ENCODE measurements at places on chromosomes 3 and 15. TPM values are rescaled to one million over a fixed set of nuclear protein-coding genes. Genes with fewer than 3 reads are reported as not detected.

Gene PP2D1
- not detected for total RNA-seq

Gene IL20RB
- total RNA-seq: 1.1 TPM

Gene LTF
- total RNA-seq: 0.63 TPM

Gene SUCNR1
- total RNA-seq: not detected

Gene MAGEL2
- total RNA-seq: not detected

Gene CDHR4
- not detected for total RNA-seq

Gene GANC
- 15.3 TPM for total RNA-seq

Gene EOMES
- 0.30 TPM for total RNA-seq

Gene BCHE
- total RNA-seq: 0.03 TPM

Gene OIP5
- total RNA-seq: 37.5 TPM

GRCh38 chr3:111156517-111156916 is 84.9 kb downstream of the NECTIN3 start:
- no peak for DNase-seq

GRCh38 chr3:51982838-51983577 is at the start of gene ACY1:
Gene ACY1 (plus strand): TSS chr3:51983535. CDS start chr3:51984065, 530 bp downstream.
- peak; percentile 90 for DNase-seq

DNA sequence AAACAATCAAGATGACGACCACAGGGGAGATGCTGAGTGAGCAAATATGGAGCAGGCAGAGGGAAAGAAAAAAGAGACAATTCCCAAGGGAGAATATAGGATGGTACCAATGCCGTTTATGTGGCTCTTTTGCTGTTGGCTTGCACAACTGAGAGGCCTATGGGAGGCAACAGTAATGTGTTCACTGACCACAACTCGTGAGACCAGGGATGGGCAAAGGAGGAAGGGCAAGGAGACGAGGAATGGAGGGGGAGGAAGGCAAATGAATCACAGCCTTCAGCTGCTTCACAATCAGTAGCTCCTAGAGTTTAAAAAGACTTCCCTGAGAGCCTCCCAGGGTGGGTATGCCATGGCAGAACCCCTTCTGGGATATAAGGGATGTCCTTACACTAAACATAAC is 131.5 kb downstream of the SLC9A9 start:
- peak; percentile 31 for DNase-seq

DNA sequence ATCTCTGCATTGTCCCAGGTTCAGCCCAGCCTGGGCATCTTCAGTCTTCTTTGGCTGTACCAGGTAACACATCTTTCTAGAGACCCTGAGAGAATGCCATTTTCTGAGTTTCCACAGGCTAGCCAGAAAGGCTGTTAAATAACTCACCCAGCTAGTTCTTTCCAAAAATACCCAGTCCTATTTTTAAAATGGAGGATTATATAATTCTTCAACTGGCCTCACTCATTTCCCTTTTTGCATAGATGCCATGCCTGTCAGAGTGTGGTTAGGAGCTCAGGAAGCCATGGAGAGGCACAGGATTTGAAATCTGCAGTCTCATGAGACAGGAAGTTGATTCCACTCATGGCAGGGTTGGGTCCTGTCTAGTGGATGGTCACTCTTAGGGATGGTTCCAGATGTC is 39.8 kb downstream of the CEMIP start:
- peak; percentile 27 for DNase-seq

GRCh38 chr15:100671858-100672543 is 69.6 kb downstream of the ASB7 start:
- DNase-seq: peak; percentile 59

DNA sequence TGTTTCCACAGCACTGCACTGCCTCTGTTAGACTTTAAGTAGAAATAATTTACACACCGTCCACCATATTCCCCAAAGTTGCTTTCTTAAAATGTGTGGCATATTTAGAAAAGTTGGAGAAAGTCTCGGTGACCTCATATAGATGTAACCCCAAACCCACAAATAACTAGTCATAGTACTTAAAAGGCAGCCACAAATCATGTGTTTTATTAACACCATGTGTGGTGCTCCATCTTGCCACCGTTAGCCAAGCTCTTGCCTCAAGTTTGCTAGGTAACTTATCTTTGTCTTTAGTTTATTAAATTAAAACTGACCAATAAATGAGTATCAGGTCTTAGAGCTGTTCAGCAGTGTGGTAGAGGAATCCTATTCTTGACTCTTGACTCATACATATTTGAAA is 257.9 kb downstream of the UBE2E2 start:
- no peak for DNase-seq

- DNase-seq: no peak
Measured at GRCh38 chr15:89864958-89865739, 28.6 kb downstream of the AP3S2 start.

DNA sequence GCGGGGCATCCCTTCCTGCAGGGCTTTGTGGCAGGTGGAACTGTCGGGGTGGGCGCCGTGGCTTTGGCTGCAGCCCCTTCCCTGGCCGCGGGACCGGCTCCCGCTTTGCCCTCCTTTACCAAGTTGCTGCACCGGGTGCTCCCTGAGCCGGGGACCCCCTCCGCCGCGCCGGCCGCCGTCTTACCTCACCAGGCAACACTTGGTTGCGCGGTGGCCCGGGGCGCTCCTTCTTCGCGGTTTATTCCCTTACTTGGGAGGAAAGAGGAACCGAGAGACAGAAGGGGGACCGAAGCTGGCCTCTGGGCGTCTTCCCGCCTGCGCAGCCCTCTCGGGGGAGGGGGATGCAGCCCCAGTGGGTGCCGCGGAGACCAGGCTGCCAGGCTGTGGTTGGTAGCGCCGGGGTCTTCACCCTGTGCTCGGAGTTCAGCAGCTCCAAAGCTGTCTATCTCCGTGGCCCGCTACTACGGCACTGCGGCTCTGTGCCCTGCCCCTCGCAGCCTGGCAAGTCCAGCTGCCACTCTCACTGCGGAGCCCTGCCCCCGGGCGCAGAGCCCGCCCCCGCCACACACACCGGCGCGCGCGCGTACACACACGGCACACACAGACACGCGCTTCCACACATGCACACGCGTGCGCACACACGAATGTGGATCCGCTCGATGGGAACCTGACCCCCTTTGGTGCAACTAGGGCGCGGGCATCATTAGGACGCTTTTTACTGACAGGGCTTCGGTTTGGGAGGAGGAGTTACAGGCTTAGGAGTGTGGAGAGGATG is at the start of gene DGKG:
Gene DGKG (minus strand): TSS at position 473 of the 775 bp plus-strand sequence. CDS start 41,775 bp downstream, outside the sequence.
- DNase-seq: peak; percentile 39

- no peak for DNase-seq
Measured at GRCh38 chr3:186368717-186369116, 6.7 kb upstream of the DGKG start.

GRCh38 chr3:151871639-151872468 is 1.6 kb upstream of the SUCNR1 start:
- DNase-seq: no peak

DNA sequence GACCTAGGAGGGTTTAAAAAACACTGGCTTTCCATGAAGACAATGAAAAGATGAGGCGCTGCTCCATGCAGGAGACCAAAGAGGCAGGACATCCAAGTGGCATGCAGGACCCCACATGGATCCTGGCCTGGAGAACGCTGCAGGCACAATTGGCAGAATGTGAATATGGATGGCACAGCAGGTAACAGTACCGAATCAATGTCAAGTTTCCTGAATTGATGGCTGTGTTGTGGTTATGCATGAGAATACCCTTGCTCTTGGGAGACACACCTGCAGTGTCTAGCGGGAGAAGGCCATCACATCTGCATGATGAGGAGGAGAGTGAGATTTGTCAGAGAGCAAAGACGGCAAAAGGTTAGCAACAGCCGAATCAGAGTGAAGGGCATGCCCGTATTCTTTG is 74.3 kb upstream of the SEC13 start:
- DNase-seq: no peak

GRCh38 chr3:186785495-186786018 is 2.2 kb downstream of the EIF4A2 start:
- DNase-seq: no peak

DNA sequence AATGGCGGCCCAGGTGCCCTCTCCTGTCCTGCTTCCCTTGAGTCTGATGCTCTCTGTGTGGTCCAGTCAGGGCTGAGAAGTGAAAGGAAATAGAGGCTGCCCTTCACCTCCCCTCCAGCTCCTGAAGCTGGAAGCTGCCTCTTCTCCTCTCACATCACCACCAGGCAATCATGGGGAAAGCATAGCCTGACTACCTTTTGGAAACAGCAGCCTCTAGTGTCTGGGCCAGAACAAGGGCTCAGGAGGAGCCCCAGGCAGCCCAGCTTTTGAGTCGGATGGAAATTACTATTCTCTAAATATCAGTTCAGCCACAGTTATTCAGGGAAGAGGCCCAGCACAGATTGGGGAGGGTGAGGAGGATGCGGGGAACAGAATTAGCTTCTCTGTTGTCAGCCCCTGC is 43.3 kb upstream of the CCDC174 start:
- DNase-seq: no peak

- DNase-seq: no peak
Measured at GRCh38 chr3:63910001-63910400, 2.2 kb downstream of the SCAANT1 start.

Measured in HT1080 (cell line).